Stimulated activated CD8-positive, alpha-beta memory T cell treated with anti-CD3 and anti-CD28 coated beads, Interleukin-15, amount 100 ng/mL, for 4 hours (primary cell): ENCODE measurements at places on chromosomes 11 and 22.

- no peak for DNase-seq
These were observed 36.1 kb downstream of the C2CD3 start for GRCh38 chr11:74134661-74135060.

DNA sequence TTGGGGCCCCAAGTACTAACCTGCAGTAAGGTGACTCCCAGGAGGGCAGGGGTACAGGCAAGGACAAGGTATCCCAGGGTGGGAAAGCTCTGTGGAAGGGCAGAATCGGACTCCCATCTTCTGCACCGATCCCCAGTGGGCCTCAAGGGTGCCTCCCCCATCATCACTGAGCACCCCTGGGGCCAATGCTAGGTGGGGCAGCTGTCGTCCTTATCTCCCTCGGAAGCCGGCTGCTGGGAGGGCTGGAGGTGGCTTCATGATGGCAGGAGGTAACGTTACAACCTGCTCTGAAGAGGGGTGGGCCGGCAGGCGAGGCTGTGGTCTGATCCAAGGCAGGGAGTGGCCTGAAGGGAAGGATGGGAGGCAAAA lies 87.6 kb upstream of the LINC01488 start:
- no peak for DNase-seq

GRCh38 chr22:38208551-38208968 lies 6.8 kb downstream of the MAFF start:
- no peak for DNase-seq

DNA sequence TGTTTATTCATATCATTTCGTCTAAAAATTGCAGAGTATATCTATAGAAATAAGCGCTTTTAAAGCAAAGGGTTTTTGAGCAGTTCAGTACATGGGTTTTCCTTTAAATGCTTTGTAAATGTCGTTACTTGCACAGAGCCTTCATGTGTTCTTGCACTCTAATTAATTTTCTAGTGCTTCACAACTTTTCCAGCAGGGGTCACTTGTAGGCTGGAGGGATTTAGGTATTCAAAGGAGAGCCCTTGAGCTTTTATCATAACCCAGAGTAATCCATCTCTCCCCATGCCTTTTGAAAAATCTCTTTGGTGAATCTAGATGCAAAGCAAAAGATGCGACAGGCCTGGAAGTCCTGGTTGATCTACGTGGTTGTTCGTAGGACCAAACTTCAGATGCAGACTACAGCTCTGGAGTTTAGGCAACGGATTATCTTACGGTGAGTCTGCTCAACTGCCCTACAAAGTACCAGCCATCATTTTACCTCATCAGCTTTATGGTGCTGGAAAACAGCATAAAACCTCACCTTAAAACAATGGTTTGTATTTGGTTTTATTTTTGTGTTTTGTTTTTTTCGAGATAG lies 60.4 kb downstream of the SFI1 start:
- no peak for DNase-seq
